Left colon (tissue), 2 donors: ENCODE measurements at places on chromosomes 12 and 14.
A peak's percentile ranks its signal among the peaks of the same experiment; 100 is the strongest.

- peak; percentile 64 for DNase-seq
Observed at GRCh38 chr12:6377667-6377994, 2.3 kb upstream of the SCNN1A start.

- no peak for DNase-seq
Observed at GRCh38 chr14:39469094-39469710, 37.0 kb upstream of the FBXO33 start.

DNA sequence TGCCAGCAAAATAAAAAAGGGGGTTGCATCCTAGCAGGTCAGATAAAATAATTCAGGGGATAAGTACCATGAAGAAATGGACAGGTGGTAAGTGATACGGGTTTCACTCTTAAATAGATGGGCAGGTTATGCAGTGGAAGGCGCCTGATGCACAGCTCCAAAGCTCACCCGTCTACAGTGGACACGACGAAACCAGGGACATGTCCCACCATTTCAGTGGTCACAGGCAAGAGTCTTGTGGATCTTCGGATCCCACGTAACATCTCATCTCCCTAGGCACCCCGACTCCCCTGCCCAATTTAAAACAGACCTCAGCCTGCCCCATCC, 60.5 kb downstream of the DDX51 start:
- DNase-seq: no peak

GRCh38 chr12:24127919-24128721, 178.7 kb upstream of the SOX5 start:
- DNase-seq: no peak

DNA sequence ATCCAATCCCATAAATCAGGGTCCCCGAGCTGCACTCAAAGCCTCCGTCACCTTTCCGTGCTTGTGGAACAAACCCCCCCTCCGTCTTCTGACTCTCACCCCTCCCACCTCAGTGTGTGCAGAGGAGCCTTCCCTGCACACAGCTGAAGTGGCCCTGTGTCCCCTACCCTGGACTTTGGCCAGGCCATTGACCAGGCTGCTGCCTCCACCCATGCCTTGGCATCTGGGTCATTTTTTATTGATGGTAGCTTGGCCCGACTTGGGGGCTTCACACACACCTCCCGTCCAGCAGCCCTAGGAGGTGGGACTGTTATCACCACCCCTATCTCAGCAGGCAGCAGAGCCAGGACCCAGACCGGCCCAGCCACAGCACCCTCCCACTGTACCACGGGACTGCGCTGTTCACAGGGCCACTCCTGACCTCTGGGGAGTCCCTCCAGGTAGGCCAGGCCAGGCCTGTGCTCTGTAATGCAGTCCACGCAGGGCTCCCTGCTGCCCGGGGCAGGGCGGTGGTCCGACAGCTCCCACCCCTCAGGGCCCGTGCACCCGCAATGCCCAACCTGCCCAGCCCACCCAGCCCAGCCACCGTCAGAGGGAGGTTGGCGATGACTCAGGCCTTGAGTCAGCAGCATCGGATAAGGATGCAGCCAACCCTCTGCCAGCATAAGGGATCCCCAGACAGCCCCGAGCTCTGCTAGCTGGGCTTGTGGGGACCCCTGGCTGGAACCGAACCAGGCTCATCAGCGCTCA, 9.2 kb upstream of the INF2 start:
- DNase-seq: peak; percentile 70

DNA sequence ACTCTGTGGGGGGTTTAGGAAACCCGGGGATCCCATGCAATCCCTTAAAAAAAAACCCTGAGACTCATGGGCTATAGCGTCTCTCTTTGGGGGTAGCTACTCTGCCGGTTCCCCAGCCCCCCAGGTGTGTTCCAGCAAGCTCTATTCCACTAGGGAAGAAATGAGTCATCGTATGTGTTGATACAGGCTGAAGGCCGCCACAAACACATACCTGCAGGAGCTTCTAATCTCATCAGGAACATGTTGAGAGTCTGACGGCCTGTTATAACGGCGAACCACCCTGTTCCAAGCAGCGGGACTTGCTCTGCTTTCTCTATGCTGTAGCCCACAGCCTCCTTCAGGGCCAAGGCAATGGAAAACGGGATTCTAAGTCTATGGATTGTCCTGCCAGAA, 977 bp upstream of the KRT5 start:
- no peak for DNase-seq

DNA sequence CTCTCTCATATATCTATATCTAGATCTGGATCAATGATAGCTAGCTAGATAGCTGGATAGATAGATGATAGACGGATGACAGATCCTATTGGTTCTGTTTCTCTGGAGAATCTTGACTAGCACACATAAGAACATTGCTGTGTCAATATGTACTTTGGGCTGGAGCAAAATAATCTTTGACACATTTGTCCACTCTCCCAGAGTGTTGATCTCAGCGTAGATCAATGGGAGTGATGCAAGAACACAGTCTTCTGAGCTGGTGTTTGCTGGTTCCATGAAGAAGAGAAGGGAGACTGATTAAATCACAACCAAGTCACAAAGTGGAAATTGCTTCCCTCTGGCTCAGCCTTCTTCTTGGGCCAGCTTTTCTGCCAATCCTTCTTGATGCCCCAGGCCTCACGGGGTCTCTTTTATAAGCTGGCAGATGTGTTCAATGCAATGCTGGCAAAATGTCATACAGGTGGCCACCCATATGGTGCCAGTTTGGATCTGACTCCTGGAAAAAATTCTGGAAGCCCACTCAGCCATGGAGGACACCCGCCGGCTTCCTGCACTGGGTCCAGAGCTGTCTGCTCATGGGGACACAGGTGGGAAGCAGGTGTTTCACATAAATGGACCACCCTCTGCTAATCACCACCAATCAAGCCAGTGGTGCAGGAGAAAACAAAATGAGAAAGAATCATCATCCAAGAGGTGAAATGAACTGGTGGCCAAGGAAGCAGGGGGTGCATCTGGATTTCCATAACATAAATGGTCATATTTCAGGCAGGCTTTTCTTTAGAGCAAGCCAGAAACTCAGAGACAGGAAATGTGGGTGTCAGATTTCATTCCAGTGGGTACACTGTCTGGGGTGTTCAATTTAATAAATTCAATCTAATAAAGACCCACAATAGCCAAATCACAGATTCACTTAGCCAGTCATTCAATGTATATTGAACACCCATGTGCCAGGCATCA, 310.3 kb downstream of the DPF3 start:
- no peak for DNase-seq

DNA sequence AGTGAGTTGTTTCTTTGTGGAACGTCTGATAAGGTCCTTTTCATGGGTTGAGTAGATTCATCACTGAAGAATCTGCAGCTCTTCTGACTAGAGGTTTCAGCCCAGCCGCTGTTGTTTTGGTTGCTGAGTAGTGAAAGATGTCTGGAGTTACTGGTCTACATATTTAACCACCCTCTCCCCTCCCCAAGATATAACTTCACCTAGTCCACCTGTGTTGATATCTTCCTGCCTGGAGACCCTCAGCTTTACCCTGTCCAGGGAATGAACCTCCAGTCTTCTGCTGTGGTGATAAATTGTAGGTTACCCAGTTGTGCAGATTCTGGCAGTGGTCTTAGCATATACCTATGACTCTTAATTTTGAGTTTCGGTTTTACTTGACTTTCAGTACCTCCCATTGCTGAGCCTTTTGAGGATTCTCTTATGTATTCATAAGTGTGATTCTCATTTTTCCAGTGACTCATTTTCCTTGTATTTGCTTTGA, 62.9 kb downstream of the CCDC91 start:
- DNase-seq: no peak

- DNase-seq: no peak
Observed at GRCh38 chr14:72801381-72801812, 92.5 kb downstream of the DPF3 start.

- no peak for DNase-seq
Observed at GRCh38 chr12:1083889-1084262, 92.9 kb downstream of the ERC1 start.

- no peak for DNase-seq
Observed at GRCh38 chr12:104515899-104516298, 59.2 kb downstream of the CHST11 start.
